ENCODE measurements at places on chromosomes 1 and 21. TPM values are rescaled to one million over a fixed set of nuclear protein-coding genes. Genes with fewer than 3 reads are reported as not detected.

The REN gene
- total RNA-seq, result 0.33 TPM

The PDE4B gene
- 120 TPM for total RNA-seq

The MYOG gene
- total RNA-seq, result not detected

The SMPDL3B gene
- 0.10 TPM for total RNA-seq

The ITLN2 gene
- total RNA-seq, result not detected

The POU2F1 gene
- 13.7 TPM for total RNA-seq

The AADACL4 gene
- not detected for total RNA-seq

The TNNI3K gene
- 0.10 TPM for total RNA-seq

The ATG4C gene
- total RNA-seq, result 4.2 TPM

The CCDC24 gene
- 2.5 TPM for total RNA-seq

The BLZF1 gene
- total RNA-seq, result 24.9 TPM

The RGS16 gene
- total RNA-seq, result 0.33 TPM

The SLC44A5 gene
- 19.9 TPM for total RNA-seq

The CCDC17 gene
- total RNA-seq, result 2.0 TPM

The KCNJ10 gene
- not detected for total RNA-seq

The SLC22A15 gene
- total RNA-seq, result 0.10 TPM

The ERICH3 gene
- not detected for total RNA-seq
